Sigmoid colon (tissue), 7 donors: ENCODE measurements at places on chromosomes 6 and 20. TPM values are rescaled to one million over a fixed set of nuclear protein-coding genes. Genes with fewer than 3 reads are reported as not detected.

Gene IL17A
- total RNA-seq = not detected

Gene TUBB1
- total RNA-seq = not detected

Gene ADGRF5
- total RNA-seq = 15.0 TPM

Gene TREML4
- not detected for total RNA-seq

Gene TTK
- total RNA-seq = 0.36 TPM

Gene CST5
- not detected for total RNA-seq

Gene IPCEF1
- 0.66 TPM for total RNA-seq

Gene HLA-DOB
- not detected for total RNA-seq

Gene BEND6
- total RNA-seq = 1.9 TPM

Gene BPIFB1
- total RNA-seq = not detected
